T47D (cell line): ENCODE measurements at places on chromosomes 12 and 14.

- DNase-seq = no peak
Observed at GRCh38 chr12:27185234-27186021, 58.7 kb upstream of the STK38L start.

GRCh38 chr12:23359975-23360701 is 589.3 kb downstream of the SOX5 start:
- DNase-seq = no peak

- DNase-seq = no peak
Observed at GRCh38 chr14:59547310-59547709, 29.3 kb downstream of the CCDC175 start.

DNA sequence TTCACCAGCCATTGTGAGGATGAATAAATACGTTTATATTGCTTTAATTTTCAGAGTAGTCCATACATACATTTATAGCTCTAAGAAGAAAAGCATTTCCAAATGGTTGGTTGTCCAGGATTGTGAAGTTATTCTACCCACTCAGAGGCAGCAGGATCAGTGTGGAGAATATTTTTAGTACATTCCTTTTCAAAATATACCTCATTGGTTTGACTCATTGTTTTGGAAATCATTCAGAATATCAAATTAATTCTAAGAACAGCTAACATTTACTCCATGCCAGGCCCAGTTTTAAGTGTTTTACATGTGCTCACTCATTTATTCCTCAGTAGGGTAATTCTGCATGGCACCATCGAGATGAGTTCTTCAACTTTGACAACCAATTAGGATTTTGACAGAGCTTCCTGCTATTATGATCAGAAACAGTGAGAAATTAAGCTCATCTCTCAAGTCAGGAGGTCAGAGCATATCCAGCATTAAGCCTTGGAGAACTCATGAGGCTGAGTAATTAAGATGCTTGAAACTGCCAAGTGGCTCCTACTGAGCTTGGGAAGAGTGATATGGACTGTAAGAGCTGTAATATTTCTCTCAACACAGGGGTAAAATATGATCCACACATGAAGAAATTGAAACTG is 153.3 kb upstream of the CLEC14A start:
- no peak for DNase-seq

DNA sequence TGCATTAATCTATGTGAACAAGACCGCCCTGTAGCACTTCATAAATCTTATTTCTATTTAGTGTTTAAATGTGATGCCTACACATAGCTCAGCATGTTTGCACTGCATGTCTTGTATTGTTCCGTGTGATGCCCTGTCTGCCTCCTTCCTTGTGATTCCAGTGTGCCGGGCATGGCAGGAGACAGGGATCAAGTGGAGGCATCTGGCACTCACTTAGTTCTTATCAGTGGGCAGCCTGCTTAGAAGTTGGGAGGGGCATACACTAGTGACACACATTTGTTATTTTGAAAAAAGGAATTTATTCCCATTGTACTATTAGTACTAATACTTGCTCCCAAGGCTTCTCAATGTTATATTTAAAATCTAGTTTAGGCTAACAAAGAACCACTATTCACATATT is 176.4 kb downstream of the KCNA5 start:
- DNase-seq = no peak

DNA sequence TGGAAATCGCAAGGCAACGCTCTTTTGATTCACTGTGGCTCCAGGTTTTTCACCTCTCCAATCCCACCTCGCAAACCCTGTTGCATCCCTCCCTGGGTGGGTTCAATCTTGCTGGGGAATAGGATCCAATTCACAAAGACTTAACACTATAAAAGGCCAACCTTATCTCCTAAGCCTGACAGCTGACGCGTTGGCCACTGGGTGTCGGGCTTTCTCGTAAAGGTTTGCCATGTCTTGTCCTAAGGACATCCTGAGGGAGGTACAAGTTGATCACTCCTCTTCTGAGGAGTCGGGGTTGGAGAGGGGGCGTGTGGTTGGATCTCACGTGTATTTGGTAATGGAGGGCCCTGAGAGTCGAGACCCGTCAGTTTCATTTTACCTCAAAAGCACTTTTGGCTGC is 112.6 kb upstream of the FZD10 start:
- DNase-seq = no peak

GRCh38 chr12:63795032-63795687 is 15.5 kb downstream of the RXYLT1 start:
- DNase-seq = no peak

GRCh38 chr12:16449459-16449858 is 102.0 kb downstream of the MGST1 start:
- DNase-seq = no peak

- DNase-seq = no peak
Observed at GRCh38 chr12:2412305-2412643, 359.5 kb downstream of the CACNA1C start.

DNA sequence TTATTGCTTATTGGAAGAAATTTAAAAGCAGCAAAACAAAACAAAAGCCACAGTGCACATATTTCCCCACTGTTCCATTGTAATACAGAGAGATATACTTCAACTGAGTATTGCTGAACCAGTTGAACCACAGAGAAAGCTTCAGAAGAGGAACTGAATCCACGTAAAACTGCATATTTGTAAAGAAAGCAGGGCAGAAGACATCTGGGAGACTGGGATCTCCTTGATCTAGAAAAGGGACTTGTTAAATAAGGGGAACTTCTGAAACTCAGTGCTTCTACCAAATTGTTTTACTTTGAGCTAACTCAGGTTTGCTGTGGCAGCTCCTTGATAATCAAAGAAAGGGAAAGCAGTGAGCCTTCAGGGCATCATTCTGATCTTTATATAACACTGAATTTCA is 411.1 kb upstream of the MDGA2 start:
- no peak for DNase-seq

GRCh38 chr12:65649126-65649525 is 175.2 kb upstream of the HMGA2 start:
- no peak for DNase-seq

DNA sequence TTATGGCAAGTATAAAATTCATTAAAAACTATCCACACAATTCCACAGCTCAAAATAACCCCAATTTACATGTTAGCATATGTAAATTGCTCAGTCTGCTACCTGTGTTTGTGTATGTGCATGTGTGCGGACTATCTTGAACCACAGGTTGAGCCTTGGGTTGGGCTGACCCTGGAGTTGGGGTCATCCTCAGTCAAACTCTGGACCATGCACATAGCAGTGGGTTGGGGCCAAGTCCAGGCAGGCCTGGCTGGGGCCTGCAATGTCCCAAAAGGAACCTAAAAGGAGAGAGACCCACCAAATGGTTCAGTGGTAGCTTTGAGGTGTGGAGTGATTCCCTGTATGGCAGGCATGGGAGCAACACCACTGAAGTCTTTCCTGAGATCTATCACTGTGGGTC is 156.1 kb downstream of the FOXN3 start:
- DNase-seq = no peak

GRCh38 chr12:14853961-14854360 is 10.6 kb upstream of the ART4 start:
- no peak for DNase-seq

DNA sequence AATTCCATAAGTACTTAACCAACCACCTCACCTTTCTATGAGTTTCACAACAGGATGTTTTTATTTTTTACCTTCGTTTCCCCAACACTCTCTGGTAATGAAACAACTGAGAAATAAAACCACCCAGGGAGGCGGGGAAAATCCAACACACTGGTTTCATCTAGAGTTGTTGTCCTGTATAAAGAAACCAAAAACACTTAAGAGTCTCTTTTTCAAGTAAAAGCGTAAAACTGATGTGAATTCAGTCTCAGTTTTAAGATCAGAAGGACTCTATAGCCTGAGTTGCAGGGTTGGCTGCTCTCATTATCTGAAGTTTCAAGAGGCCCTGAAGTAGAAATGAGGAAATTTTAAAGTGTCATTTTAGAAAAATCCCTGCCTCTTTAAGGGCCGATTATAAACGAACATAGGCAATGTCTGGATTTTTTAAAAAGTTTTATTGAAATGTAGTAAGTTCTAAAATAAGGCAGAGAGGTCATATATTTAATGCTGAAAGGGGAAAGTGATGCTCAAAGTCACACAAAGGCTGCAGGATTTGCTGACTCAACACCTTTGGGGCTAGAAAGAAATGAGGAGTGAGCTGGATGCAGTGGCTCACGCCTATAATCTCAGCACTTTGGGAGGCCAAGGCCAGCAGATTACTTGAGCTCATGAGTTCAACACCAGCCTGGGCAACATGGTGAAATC is 27.2 kb downstream of the HIGD1C start:
- no peak for DNase-seq

GRCh38 chr14:98136012-98136789 is 1135.8 kb downstream of the BCL11B start:
- no peak for DNase-seq

GRCh38 chr14:45381091-45381490 is 128.1 kb upstream of the MIS18BP1 start:
- no peak for DNase-seq

GRCh38 chr14:87387806-87388205 is 605.2 kb downstream of the GALC start:
- DNase-seq = no peak

DNA sequence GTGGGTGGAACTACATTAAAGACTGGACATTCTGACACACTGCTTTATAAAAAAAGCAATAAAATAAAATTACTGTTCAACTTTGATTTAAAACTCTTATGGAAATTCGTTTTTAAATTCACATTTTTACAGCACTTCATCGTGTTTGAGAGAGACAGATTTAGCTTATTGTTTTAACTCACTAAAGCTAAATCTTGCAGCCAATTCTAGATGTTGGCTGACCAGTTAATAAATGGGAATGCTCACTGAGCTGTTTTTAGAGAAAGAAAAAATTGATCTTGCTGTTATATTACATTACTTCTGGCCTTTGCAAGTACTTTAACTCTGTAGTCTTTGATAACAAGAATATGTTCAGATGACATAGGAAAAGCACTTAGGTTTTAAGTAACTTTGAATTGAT is 157.1 kb downstream of the PLCZ1 start:
- no peak for DNase-seq

GRCh38 chr12:12549426-12549825 is 13.2 kb downstream of the DUSP16 start:
- no peak for DNase-seq

DNA sequence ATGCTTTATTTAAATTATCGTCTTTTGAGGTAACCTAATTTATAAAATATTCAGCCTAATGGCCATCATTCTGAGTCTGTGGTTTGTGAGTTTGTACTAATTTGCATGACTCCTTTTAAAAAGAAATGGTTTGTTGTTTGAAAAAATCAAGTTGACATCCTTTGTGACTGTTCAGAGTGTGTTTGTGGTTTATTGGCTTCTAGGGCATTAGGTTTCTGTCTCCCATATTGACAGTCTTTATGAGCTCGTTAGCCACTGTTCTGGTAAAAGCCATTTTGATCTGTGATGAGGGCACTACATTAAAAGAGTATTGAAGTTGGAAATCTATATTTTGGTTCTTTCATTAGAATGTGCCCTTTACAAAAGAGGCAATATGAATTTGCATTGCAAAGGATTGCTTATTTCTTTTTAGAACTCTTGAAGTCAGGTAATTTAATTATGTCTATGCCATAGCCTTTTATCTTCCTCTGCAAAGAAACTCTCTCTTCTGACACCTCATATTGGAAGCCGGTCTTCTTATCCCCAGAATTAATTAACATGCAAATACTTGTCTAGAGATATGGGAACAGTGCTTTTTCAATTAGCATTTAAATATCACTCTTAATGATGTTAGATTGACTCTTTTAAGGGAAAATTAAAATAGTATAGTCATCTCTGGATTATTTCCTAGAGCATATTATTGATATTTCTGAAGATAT is 95.0 kb downstream of the CRADD start:
- no peak for DNase-seq

DNA sequence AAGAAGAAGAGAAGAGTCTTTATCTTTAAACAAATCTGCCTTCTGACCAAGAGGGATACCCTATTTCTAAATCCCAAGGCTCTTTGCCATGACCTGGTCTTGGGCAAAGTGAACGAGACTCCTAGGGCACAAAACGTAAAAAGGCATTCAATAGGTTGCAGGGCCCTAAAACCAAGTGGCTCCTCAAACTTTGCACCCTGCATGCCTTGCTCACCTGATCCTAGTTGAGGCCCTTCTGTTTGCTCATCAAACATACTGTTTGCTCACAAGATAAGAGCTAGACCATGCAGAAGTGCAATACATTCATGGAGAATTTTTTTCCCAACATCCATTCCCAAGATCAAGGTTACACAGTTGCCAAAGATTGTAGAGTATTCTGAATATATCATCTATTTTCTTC is 7.9 kb upstream of the PRH1 start:
- no peak for DNase-seq

DNA sequence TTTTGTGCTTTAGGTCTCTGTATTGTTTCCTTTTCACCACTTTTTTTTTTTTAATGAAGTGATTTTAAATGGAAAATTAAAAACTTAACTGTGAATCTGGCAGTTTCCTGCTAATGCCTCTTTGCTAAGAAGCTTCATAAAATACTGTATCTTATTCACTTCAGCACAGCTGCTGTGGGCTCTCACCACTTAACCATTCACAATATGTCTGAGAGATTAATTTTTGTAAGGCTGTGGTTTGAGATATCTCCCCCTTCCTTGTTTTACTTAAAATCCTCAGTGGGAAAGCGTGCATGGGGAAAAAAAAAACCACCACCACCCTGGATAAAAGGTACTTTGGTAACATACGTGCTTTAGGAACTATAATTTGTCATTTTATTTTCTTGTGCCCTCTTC is 115.9 kb downstream of the ETV6 start:
- no peak for DNase-seq

DNA sequence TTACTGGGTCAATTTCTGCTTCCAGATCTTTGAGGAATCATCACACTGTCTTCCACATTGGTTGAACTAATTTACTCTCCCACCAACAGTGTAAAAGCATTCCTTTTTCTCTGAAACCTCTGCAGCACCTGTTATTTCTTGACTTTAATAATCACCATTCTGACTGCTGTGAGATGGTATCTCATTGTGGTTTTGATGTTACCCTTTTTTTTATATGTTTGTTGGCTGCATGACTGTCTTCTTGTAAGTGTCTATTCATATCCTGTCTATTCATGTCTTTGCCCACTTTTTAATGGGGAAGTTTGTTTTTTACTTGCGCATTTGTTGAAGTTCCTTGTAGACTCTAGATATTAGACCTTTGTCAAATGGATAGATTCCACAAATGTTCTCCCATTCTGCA is 324.9 kb downstream of the NAV3 start:
- DNase-seq = no peak

DNA sequence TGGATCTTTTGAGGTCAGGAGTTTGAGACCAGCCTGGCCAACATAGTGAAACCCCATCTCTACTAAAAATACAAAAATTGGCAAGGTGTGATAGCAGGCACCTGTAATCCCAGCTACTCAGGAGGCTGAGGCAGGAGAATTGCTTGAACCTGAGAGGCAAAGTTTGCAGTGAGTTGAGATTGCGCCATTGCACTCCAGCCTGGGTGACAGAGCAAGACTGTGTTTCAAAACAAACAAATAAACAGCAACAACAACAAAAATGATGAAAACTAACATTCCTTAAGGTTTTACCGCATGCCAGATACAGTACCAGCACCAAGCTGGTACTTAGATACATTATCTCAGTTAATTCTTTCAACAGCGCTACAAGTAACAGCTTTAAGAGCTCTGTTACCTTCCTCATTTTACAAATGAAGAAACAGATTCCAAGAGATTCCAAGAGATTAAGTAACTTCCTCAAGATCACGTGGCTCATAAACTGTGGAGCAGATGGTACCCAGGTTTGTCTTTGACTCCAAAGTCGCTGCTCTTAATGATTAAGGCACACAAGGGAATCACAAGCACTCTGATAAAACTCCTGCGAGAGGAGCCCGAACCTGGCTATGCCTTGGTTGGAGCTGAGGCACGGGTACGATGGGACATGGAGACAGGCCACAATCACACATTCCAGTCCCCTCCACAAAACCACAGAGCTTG is 17.7 kb upstream of the PLEK2 start:
- DNase-seq = no peak

- no peak for DNase-seq
Observed at GRCh38 chr14:103127861-103128598, 4.8 kb downstream of the TNFAIP2 start.
